ENCODE measurements at places on chromosomes 5 and 9. TPM values are rescaled to one million over a fixed set of nuclear protein-coding genes. Genes with fewer than 3 reads are reported as not detected.

GRCh38 chr5:171984748-171985419, 21.6 kb downstream of the FBXW11 start:
- DNase-seq: no peak

DNA sequence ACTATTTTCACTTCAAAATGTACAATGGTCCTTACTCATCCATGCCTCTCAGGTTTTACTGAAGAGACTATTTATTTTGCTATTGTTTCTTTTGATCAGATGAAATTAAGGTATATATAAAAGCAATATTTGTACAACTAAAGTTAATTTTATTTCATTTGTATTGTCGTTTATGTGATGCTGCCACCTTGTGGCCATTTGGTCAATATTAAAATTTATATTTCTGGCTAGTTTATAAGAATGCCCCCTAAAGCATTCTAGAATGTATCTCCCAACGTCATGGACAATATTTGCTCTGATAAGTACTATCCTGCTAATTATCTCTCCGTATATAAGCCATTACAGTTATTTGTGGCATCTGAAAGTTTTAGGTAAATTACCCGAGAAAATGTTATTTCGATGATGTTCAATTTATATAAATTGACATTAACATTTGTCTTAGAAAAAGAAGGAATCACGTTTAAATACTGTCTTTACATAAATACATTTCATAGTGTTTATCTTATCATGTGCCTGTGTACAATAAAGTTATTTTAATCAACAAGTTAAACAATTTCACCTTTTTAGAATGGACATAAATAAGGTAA, 680.0 kb downstream of the TAF11L14 start:
- no peak for DNase-seq

DNA sequence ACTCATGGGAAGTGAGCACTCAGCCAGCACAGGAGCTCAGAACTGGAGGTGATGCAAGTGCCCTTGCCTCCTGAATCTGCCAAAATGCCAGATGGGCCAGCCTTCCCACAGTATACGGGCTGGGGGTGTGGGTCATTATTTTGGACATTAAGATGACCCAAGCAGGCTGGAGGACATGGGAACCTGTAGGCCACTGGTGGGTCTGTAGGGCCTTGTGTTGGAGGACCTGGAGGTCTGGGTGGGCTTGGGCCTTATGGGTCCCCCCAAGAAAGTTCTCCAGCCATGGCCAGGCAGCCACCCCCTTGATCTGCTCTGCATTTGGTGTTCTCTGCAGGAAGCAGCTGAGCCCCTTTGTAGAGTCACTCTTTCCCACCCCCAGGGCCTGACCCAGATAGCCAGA, 71.0 kb upstream of the ANGPTL2 start:
- no peak for DNase-seq

DNA sequence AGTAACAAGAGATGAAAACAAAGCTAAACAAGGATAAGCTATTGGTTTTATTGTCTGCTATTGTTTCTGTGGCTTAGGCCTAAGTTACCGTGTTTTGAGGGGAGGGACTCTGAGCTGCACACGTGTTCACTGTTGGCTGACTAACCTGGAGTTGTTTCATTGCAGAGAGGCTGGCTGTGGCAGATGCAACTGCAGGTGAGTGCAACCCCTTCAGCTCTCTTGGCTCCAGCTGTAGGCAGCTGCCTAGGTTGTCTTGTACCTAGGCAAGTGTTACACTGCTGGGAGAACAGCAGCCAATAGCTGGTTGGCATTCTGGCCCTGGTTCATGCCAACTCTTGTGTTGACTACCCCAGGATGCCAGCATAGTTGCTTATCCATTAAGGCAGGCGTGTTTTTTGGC, 17.6 kb upstream of the MATR3 start:
- DNase-seq: no peak

- DNase-seq: no peak
Observed at GRCh38 chr5:128777052-128777451, 188.2 kb upstream of the SLC27A6 start.

GRCh38 chr5:11809407-11809806, 94.8 kb downstream of the CTNND2 start:
- DNase-seq: no peak

GRCh38 chr5:132063090-132063911, 2.8 kb downstream of the IL3 start:
- peak; percentile 82 for DNase-seq

DNA sequence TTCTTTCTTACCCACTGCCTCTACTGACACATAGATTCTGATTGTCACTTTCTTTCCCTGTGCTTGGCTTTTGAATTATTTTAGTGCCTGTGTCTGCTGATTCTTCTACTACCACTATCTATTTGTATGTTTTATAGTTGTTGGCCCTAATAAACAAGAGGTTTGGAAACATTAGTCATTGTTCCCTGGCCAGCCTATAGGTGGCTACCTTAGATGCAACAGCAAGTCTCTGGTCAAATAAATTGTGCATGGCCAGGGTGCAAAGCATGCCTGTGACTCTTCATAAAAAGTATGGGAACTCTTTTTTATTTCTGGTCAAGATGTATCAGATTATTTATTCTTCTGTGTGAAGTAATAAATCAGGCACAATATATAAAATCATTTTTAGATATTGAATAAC, 124.4 kb downstream of the PLK2 start:
- no peak for DNase-seq

DNA sequence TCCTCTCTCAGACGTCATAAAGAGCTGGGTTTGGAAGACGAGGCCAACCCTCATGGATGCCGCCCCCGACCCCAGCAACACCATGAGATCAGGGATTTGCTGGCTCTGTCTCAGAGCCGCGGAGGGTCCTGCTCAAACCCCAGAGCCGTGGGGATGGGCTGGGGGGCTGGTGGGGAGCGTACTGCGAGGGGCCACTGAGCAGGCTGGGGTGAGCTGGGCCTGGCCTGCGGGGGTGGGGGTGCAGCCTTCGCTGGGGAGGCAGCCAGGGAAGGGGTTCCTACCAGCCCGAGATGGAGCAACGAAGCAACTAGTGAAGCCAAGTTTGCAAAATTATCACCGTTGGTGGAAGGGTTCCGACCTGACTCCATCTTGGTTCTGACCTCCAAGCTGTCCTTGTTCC, 5.1 kb upstream of the SLC12A7 start:
- DNase-seq: no peak

DNA sequence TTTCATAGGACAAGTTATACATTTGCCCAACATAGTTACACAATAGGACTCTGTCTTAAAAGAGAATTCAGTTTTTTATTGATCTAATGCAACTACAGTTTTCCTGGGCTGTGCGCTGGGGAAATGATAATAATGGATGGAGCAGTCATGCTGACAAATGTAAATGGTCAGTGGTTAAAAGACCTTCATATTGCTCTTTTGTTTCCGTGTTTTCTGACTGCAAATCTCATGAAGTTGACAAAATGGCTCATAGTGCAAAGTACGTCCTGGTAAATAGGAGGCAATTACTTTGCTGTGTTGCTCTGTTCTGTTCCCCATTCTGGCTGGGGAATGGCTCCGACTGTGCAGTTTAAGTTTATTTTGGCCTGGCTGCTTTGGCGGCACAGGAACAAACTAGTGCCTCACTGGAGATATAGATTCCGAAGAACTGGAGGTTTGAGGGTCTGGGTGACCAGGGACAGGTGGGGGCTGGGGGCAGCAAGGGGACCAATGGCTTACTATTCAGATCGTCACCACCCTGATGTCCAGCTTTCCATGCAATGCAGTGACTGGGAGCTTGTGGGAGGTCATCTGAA, 54.3 kb downstream of the PTTG1 start:
- DNase-seq: no peak

- DNase-seq: no peak
Observed at GRCh38 chr5:142621227-142621626, 64.7 kb downstream of the FGF1 start.

DNA sequence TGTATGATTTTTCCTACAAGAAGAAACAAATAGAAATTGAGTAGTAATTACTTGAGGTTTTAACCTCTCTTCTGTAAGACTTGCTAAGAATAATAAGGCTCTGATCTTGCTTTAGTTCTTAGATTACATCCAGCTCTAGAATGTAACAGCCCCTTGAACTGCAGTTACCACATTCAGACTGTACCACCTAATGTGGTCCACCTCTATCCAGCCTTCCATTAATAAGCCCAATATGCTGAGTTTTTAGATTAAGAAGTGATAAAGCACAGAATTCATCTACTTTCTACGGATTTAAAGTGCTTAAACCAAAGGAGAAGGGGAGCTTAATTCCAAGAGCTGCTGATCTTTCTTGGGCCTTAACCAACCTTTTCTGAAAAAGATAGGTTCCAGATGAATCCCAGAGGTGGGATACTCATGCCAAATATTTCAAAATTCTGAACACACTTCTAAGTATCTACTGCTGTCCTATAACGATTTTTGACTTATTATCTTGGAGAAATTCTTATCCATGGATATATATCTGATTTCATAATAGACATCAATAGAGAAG, 131.5 kb downstream of the ZNF608 start:
- DNase-seq: no peak

DNA sequence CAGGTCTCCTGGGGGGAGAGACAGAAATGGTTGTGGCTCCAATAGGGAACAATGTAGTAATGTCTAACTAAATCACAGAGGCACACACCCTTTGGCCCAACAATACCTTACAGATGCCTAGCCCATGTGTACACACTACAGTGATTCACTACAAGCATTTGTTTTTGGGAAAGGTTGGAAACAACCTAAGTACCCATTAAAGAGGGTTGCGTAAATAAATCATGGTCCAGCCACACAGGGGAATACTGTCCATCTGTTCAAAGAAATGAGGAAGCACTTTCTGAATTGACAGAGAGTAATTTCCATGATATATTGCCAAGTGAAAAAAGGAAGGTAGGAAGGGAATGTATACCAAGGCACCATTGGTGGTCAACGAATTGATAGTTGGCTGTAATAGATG, 22.0 kb upstream of the GTF3C5 start:
- DNase-seq: no peak

GRCh38 chr5:172849606-172850453, 15.8 kb downstream of the ERGIC1 start:
- no peak for DNase-seq

- no peak for DNase-seq
Observed at GRCh38 chr5:135013947-135014570, 20.0 kb downstream of the PITX1 start.

DNA sequence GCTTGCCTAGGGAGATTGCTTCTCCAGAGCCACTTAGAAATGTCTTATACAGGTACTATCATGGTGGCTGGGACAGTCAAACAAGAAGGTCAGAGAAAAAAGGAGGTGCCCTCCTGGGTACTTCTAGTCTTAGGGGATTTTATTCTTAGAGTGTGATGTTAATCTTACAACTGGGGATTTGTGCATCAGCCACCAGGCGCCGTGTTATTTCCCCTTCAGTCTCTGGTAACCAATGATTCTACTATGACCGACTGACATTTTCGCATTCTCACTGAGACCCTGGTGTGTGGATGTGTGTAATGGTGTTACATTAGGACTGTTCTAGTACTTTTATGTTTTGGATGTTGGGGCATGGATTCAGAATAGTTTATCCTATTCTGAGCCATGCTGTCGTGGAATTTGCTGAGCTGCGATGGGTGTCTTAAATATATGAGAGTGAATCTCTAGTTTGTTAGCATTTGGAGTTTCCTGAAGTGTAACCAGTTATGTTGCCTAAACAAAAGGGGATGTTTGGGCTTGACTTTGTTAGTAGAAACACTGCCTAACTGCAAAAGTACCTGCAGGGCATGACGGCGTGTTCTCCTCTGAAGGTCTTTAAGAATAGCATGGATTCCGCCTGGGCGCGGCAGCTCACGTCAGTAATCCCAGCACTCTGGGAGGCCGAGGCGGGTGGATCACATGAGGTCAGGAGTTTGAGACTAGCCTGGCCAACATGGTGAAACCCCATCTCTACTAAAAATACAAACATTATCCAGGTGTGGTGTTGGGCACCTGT, 175.2 kb upstream of the DAP start:
- no peak for DNase-seq

GRCh38 chr9:129458663-129459546, 162.0 kb downstream of the C9orf50 start:
- DNase-seq: peak; percentile 79

DNA sequence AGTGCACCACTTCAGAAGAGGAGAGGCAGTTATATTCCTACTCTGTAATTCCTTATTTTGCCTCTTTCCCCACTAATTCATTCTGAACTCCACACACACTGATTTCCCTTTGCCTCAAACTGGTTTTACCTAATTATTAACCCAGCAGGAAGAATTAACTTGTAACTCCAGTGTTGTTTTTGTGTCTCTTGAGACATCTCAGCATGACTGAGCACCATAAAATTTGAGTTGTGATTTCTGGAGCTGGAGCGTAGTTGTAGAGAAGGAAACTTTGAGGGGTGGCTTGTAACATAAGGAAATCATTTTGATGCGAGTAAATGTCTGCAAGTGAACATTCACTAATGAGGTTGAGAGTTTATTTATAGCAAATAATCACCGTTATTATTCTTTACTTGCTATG, 265.2 kb downstream of the TMEM38B start:
- DNase-seq: no peak

DNA sequence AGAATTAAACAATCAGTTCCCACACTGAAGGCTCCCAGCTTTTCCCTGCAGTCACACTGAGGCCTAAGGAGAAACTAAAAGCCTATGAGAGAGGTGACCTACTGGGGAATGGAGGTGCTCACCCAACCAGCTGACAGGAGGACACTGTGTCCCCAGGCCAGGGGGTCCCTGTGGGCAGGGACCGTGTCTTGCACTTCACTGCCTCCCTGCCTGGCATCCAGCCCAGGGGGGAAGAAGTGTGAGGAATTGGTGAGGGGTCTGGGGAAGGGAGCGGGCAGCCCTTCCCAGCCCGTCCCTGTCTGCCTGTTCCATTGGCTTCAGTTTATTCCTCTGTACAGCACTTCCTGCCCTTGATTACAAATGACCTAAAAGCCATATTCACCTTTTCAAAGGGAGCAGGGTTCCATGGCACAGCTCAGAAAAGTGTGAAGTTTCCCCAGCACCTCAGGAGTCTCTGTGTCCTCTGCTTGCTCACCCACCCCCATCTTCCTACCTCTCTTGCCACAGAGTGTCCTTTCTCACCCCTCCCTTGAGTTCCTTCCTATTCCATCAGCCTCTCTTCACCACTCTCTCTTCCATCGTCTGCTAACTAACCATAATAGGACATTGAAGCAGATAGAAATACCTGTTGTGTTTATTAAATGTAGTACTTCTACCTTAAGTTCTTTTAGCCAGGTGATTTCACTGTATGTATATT, 12.9 kb downstream of the OTULINL start:
- DNase-seq: no peak

GRCh38 chr5:83095957-83096539, 18.7 kb downstream of the XRCC4 start:
- no peak for DNase-seq

DNA sequence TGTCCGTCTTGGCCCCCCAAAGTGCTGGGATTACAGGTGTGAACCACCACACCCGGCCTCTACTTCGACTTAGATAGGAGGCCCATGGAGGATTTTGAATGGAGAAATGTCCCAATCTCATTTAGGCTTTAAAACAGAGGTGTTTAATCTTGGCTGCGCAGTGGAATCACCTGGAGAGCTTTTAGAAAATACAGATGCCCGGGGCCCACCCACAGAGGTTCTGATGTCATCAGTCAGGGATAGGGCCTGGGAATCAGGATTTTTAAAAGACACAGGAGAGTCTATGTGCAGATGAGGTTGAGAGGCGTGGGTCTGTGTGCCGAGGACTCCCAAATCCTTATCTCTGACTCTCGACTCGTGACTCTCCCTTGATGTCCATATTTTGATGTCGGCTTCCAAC, 124.0 kb upstream of the BOD1 start:
- no peak for DNase-seq

The NR5A1 gene
- total RNA-seq: not detected

The NSG2 gene
- total RNA-seq: 0.27 TPM

The C5orf46 gene
- 2.8 TPM for total RNA-seq

The SH2D3C gene
- 18.3 TPM for total RNA-seq

The DMRT3 gene
- not detected for total RNA-seq

The CCNO gene
- total RNA-seq: not detected

The PCDHGA1 gene
- 3.0 TPM for total RNA-seq

The SLC34A3 gene
- not detected for total RNA-seq

Data from left ventricle myocardium superior (tissue), 1 donor.